ENCODE measurements at places on chromosomes 5 and 9.

GRCh38 chr5:112294126-112294525 is 125.0 kb downstream of the EPB41L4A start:
- DNase-seq = no peak

GRCh38 chr5:117863586-117864296 is 1124.6 kb downstream of the DTWD2 start:
- no peak for DNase-seq

DNA sequence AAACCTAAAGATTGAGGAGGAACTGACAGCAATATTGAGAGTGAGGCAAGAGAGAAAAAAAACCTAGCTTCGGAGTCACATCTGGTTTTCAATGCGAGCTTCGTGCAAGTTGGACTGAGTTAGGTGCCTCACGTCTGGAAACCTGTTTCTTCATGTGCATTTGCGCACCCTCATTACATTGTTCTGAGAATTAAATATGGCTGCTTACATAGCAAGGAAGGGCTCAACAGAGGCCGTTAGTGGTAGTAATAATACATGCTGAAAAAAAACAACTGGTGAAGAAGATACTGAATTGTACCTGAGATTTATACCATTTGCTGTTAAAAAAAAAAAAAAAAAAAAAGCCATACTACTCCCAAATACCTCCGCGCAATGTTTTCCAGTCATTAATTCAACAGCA is 18.6 kb downstream of the DNAJA1 start:
- DNase-seq = no peak

DNA sequence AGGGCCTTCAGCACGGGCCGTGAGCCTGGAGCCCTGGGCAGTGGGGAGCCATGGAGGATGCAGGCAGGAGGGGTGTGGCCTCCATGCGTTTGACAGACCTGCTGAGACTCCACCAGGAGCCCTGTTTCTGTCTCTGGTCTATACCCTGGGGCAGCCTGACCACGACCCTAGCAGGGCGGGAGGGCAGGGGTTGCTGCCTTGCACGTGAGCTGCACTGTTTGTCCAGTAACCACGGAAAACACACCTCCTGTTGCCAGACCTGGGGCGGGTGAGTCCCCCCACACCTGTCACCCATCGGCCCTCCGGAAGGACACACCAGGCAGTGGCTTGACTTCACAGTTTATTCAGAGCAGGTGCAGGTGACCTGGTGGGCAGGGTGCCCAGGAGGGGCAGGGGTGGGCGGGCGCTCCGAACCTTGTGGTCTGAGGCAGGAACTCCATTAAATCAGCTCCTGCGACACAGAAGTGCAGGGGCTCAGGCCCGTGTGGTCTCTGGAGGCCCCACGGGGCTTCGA is 3.9 kb downstream of the LCN8 start:
- DNase-seq = no peak
